ENCODE measurements at places on chromosomes 7 and 10. TPM values are rescaled to one million over a fixed set of nuclear protein-coding genes. Genes with fewer than 3 reads are reported as not detected.
A peak's percentile ranks its signal among the peaks of the same experiment; 100 is the strongest.

Gene TIMM23
- 32.2 TPM for total RNA-seq

Gene TMEM236
- 1.7 TPM for total RNA-seq

Gene PDE6C
- not detected for total RNA-seq

Gene LAMB1
- 120 TPM for total RNA-seq

Gene GFRA1
- total RNA-seq = 27.1 TPM

Gene OR6B1
- not detected for total RNA-seq

Gene SERPINE1
- 57.1 TPM for total RNA-seq

Gene ARL3
- total RNA-seq = 8.6 TPM

Gene PKD1L1
- 0.52 TPM for total RNA-seq

Gene DNAJC2
- 23.5 TPM for total RNA-seq

Gene HHEX
- total RNA-seq = 22.7 TPM

Gene OR2A12
- not detected for total RNA-seq

Gene IL2RA
- 4.2 TPM for total RNA-seq

Gene ELMO1
- 86.9 TPM for total RNA-seq

Gene NPC1L1
- total RNA-seq = 0.39 TPM

Gene KEL
- total RNA-seq = 0.49 TPM

Gene ENTPD1
- 77.8 TPM for total RNA-seq

Gene SMC3
- 33.1 TPM for total RNA-seq

GRCh38 chr7:147106746-147107145 is 990.1 kb downstream of the CNTNAP2 start:
- no peak for DNase-seq

GRCh38 chr10:129601737-129602136 is 134.7 kb downstream of the MGMT start:
- no peak for DNase-seq

DNA sequence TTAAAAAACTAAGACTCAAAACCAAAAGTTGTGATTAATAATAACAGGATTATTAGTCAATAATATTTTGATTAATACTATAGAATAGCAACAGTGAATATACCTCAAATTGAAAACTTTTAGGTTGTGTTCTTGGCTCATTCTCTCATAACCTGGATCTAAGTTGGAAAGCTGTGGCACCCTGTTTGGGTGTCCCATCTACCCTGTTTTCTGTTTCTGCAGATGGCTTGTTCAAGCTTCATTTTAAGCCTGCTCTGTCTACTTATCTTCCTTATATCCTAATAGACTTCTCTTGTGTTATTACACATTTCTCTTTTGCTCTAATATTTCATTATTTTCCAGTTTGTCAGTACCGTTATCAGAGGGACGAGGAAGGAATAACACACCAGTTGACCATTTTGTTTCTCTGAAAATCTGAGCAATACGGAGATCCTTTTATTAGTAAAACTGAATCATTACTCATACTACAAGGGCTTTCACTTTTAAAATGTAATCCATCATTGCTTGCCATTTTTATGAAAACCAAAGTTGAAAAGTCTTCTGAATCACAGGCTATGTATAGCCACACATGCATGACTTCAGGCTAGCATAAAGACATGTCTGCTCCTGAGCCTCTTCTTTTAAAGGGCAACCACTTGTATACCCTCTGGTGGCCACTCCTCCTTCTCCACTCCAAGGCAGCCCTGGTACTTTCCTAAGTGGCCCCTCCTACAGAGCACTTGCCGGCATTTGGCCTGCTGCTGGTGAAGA is 22.3 kb downstream of the COX15 start:
- no peak for DNase-seq

GRCh38 chr7:46972205-46972604 is 609.7 kb downstream of the TNS3 start:
- DNase-seq = no peak

GRCh38 chr7:139995017-139995915 is 67.5 kb downstream of the PARP12 start:
- no peak for DNase-seq

GRCh38 chr10:121600611-121601010 is 2.4 kb upstream of the FGFR2 start:
- DNase-seq = no peak

- no peak for DNase-seq
Observed at GRCh38 chr10:101304316-101304715, 49.6 kb upstream of the BTRC start.

DNA sequence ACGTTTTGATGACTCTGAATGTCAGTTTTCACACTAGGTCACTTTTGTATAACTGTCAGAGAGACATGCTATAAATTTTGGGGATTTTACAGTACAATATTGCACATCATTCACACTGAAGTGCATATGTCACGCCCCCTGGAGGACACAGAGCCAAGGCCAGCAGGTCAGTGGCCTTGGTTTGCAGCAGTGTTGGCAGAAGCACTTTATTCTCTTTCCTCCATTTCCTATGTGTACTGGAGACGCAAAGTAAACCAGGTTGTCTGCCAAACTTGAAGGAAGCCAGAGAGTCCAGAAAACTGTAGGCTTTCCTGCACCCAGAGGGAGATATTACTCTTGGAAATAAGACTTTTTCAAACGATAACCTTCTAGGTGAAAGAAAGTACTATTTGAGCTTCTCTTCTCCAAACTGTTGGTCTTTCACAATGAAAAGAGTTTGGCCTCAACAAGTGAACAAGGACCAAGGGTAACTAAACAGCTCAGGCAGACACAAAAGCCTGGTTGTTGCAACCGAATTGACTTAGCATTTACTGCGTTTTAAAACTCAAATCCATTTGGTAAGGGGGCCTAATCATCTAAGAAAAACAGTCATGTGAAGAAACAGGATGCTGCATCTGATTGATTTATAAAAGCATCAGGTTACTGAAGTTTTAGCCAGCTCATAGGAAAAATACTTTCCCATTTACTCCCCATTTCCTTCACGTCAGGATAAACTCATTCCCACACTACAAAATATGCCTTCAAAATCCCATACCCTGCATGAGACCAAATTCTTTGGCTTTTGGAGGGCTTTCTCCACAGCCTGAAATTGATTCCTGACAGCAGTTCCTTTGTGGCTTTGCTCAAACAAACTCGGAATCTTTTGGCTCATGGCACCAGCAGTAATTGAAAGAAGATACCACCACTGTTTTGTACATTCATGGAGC is 83.0 kb upstream of the SEC61G start:
- DNase-seq = peak; percentile 51

DNA sequence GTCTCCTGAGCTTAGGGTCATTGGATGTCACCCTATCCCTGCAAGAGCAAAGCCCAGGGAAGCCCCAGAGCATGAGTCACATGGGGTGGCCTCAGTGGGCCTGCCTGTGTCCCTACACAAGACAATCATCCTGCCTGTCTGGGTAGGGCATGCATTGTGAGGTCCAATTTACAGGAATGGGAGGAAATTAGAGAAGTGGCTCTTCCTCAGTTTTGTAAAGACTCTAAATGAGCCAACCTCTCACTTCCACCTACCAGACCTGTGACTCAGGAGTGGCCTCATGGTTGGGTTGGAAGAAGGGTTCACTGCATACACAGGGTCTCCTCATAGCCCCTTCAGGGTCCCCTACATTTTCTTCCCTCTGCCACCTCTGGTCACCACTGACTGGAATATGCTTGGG is 43.6 kb upstream of the SMNDC1 start:
- DNase-seq = no peak

DNA sequence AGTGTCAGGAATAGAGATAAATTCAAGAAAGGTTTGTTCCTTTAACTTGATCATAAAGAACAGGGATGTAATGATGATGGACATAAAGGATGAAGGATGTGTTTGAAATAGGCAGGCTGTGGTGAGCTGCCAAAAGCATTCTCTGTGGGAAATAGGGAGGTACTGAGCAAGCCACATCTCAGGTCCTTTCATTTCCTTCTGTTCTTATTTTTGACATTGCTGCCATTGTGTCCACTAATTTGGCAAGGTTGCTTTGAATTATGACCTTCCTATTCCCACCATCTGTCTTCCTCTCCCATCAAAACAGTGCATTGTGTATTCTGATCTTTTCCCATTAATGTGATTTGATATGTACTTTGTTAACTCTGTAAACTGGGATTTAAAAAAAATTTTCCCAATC is 9.4 kb downstream of the SCRN1 start:
- no peak for DNase-seq

GRCh38 chr10:46560952-46561351 is 4.5 kb upstream of the GPRIN2 start:
- no peak for DNase-seq

GRCh38 chr10:77245953-77246352 is 391.7 kb downstream of the KCNMA1 start:
- no peak for DNase-seq

GRCh38 chr10:96667401-96667800 is 52.9 kb downstream of the PIK3AP1 start:
- DNase-seq = no peak

DNA sequence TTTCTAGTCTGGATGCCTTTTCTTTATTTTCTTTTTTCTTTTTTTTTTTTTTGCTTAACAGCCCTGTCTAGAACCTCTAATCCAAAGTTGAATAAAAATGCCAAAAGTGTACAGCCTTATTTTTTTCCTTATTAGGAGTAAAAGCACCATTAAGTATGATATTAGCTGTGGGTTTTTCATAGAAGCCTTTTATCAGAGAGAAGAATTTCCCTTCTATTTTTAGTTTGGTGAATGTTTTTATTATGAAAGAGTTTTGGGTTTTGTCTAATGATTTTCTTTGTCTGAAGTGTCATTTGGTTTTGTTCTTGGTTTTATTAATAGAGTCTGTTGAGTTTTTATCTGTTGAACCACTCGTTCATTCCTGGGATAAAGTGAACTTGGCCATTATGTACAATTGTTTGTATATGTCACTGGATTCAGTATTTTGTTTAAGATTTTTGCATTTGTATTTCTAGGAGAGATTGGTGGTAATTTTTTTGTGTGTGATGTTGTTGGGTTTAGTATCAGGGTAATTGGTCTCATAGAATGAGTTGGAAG is 49.5 kb downstream of the PALS2 start:
- DNase-seq = no peak

- no peak for DNase-seq
Observed at GRCh38 chr7:93043385-93043985, 74.3 kb downstream of the SAMD9 start.

DNA sequence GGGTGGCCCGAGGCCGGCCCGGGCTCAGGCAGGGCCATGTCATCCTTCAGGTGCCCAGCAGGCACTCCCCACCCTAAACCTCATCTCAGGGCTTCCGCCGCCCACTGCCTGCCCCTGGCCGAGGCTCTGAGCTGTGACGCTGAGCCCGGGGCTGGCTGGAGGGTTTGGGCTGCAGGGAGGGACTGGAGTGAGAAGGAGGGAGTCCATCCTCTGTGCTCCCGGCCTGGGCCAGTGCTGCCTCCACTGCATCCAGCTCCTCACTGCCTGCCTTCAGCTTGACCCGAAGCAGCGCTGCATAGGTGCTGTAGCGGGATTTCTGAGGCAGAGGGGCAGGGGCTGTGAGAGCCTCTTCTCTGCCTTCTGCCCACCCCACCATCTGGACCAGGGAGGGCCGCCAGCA is 7.6 kb downstream of the NFKB2 start:
- no peak for DNase-seq

- peak; percentile 66 for DNase-seq
Observed at GRCh38 chr10:48981310-48981907, 41.8 kb upstream of the LRRC18 start.

DNA sequence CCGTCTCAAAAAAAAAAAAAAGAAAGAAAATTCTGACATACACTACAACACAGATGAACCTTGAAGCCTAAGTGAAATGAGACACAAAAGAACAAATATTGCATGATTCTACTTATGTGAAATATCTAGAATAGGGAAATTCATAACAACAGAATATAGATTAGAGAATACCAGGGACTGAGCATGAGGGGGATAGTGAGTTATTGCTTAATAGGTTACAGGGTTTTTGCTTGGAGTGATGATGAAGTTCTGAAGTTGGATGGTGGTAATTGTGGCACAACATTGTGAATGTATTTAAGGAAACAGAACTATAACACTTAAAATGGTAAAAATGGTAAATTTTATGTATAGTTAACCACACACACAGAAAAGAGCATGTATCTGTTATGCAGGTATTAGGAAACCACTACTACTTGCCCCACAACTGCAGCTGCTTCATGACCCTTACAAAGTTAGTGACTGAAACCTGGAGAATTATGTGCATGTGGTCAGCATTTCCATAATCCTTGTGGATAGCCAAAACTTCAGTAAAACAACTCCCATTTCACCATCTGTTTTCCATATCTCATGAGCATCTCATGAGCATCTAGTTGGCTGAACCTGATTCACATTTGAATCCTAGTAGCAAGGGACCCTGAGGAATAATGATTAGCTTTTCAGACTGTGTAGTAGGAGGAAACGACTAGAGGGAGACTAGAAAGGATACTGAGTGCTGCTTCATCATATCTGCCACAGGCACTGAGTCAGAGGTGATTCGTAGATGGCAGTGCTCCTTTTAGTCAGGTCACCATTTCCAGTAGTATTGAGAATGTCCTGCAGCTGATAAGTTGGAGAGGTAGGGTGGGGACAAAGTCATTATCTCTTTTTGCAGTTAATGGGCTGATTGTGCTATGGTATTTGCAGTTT is 26.3 kb downstream of the SAMD8 start:
- no peak for DNase-seq

GRCh38 chr10:3868271-3868664 is 83.3 kb upstream of the KLF6 start:
- no peak for DNase-seq

DNA sequence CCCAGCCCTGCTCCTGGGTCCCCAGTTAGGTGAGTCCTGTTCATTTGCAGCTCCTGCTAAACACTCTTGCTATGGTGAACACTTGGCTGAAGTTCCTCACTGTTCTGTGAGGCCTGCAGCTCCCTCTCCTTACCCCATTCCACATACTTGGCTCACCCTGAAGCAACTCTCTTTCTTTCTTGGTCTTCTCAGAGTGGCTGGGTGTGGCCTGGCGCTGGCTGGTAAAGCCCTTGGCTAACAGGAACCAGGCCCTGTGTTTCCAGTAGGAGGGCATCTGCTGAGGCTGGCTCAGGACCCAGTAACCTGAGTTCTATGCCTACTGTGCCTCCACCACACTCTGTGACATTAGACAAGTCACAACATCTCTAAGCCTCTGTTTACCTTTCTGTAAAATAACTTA is 53.1 kb upstream of the COL13A1 start:
- peak; percentile 53 for DNase-seq

GRCh38 chr10:112282086-112282485 is 1.1 kb upstream of the TECTB start:
- DNase-seq = no peak

- DNase-seq = peak; percentile 86
Observed at GRCh38 chr10:119270762-119271366, 63.5 kb downstream of the GRK5 start.

DNA sequence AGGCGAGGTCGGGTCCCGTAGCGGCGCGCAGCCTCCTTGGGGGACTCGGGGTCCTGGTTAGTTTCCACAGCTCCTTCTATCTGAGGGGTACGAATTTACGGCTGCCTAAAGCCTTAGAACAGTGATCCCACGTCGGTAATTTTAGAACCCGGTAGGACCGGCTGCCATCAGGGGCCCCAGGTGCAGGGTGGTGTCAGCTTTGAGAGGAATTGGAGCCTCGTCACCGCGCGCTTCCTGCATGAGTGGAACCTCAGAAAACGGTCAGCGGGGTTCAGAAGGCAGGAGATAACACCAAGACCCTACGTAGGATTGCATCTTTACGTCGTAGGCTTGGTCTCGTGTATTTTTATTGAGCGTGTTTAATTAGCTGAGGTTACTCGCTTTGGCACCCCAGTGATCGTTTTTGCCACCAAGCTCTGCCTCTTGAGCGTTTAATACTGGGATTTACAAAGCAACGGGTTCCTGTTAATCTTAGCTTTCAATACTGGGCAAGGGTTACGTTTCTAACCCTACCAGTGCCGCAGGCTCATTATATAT is 443 bp downstream of the RNF32 start:
- DNase-seq = no peak
